ENCODE measurements at places on chromosomes 2 and 18.

DNA sequence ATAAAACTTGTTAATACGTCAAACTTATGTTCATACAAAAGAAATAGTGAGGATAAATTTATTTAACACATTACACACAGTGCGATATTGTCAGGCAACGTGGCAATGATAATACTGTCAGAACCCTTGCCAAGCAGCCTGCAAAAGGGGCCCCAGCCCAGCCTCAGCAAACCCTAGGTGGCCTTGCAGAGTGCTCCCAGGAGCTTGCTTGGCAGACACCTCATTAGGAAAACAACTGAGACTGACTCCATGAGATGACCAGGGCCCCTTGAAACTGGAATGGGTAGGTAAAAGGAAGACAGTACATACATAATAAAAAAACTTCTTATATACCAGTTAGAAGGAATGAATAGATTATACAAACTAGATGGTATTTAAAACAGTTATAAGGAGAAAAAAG lies 136.6 kb upstream of the EPC2 start:
- no peak for DNase-seq

- no peak for DNase-seq
Measured at GRCh38 chr2:176187200-176187898, 1.1 kb upstream of the HOXD1 start.

DNA sequence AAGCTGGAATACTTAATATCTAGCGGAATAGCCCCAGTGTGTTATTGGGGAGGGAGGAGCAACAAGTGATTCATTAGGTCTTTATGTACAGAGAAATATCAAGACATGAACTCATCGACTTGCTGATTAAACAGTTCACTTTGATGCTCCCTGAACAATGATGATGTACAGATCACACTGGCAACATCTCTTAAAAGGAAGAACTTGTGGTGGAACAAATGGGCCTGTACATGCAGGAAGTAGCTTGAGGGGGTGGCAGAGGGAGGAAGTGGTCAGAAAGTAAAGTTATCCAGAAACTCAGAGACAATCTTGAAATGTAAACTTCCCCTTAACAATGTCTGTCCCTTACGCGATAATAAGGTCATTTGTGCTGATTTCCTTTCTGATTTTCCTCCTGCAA lies 90.5 kb downstream of the NXPH2 start:
- DNase-seq: no peak

DNA sequence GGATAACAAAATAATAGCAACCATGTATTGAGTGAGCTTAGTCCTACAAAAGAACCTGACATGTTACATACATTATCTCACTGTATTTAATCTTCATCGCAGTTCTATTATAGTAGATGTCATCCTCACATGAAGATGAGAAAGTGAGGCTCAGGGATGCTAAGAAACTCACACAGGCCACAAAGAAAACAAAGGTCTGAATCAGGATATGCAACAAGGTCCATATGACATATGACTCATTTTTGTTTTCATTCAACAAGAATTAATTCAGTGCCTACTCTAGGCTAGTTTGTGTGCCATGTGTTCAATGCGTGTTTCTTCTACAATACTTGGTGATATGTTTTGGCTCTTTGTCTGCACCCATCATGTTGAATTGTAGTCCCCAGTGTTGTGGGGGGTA lies 219.7 kb upstream of the EPHA4 start:
- peak; percentile 52 for DNase-seq

DNA sequence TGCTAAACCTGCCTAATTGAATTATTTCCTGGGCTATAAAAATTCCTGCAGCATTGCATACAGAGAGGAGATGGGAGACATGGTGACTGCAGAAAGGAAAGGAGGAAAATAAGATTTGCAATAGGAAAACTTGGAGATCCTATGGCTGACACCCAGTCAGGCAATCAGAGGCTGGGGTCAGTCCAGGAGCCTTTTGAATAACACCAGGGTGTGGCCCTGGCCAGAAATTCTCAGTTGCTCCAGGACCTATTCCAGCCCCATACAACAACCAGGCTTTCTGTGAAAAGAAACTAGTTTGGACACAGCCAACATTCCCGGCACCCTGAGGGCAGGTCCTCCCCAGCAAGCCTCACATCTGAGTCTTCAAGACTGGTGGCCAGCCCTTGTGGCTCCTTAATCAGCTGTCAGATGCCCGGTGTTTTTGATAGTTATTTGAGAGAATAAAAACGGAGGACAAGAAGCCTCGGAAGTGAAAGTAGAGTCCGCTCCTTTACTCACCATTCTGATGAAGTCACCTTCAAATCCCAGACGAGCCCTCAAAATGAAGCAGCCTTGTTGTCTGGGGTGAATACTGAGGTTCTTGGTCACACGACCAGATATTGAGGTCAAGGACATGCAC lies 31.1 kb upstream of the GMCL1 start:
- peak; percentile 66 for DNase-seq

- no peak for DNase-seq
Measured at GRCh38 chr2:203534621-203535077, 452 bp downstream of the RAPH1 start.

All from PC-9 (cell line).